ENCODE measurements at places on chromosomes 6 and 20.

GRCh38 chr20:41034239-41034638, 5.6 kb downstream of the TOP1 start:
- peaks cover 15% of the 10 kb centered on the region for H3K36me3 ChIP-seq
- H3K4me1 ChIP-seq = peaks cover 51% of the 10 kb centered on the region
- DNase-seq = no peak
- H3K27me3 ChIP-seq = no peaks in the 10 kb centered on the region

DNA sequence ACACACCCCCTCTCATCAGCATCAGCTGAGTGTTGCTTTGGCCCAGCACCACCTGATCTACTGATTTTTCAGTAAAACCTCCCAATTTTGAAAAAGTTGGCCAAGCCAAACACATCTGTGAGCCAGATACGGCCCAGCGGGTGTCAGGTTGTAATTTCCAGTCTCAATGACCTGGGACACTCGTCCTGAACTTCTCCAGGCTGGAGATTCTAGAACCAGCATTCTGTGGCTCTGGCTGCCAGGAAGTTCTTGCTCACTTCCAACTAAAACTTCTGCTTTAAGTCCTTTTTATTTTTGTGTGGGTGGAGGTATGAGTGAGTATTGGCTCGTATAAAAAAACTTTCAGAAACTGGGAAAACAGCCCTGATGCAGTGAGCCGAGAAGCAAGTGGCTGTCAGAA, 5.1 kb downstream of the KIAA1755 start:
- peaks cover 3% of the 10 kb centered on the region for H3K4me1 ChIP-seq
- no peak overlapping the region for H3K27ac ChIP-seq
- no peak for DNase-seq
- no peaks in the 10 kb centered on the region for H3K36me3 ChIP-seq

DNA sequence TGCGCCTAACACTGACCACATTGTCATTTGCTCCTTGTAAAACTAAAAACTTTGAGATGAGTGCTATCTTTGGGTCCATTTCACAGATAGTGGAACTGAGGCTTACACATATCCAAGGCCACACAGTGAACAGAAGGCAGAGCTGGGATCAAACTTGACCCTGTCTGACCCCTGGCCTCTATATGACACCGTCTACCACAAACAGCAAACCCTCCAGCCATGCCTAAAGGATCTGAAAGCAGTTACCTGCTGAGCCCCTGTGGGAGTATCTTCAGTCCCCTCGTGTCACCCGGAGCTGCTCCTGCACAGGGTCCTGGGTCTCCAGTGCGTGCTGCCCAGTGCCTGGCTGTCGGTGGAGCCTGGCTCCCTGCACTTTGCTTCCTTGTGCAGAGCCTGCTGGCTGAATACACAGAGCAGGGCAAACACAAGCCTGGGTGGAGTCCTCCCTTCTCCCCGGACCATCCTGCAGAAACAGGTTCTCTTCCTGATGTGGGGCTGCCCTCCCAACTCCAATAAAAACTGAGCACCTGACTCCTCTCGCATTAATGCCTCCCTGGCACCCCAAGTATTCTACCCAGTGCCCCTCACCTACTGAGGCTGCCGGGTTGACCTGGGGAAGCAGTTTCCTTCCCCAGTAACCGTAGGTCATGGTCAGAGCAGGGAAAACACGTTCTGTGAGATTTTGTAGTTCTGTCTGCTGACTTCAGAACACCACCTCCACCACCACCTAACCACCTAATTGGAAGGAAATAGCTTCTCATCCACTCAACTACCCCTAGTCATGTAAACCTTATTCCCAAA, at the start of gene BCAS1:
Gene BCAS1 (minus strand): TSS at position 408 of the 801 bp plus-strand sequence. CDS start 11,876 bp downstream, outside the sequence.
- no peaks in the 10 kb centered on the region for H3K27me3 ChIP-seq
- DNase-seq = peak; percentile 15
- peak within 1 kb of the TSS; percentile 90 for H3K27ac ChIP-seq

- no peak overlapping the region for H3K4me3 ChIP-seq
- H3K27ac ChIP-seq = peak overlapping the region; percentile 70
- peaks cover 34% of the 10 kb centered on the region for H3K4me1 ChIP-seq
- peaks cover 2% of the 10 kb centered on the region for H3K27me3 ChIP-seq
Measured at GRCh38 chr20:58883241-58883691, 30.8 kb downstream of the GNAS start.

DNA sequence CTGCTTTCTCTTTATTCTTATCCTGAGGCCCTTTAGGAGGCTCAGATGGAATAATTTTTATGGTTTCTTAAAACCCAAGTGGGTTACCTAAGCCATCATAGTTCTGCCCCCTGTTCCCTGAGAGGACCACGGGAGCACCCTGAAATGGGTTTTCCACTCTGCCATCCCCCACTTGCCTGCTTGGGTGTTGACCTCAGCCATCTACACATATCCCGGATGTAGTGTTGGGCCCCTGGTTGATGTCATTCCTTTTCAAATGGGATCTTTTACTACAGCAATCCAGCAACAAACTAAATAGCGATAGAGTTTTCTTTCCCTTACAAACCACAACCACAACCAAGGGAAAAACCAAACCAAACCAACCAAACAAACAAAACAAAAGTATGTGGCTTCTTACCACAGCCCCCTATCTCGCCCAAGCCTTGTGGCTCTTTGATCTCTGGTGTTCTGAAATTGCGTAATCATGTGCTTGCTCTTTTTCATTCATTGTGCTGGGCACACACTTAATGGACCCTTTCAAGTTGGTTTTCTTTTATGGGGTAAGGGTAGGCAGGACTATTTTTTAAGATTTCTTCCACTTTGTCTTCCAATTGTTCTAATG, 154.9 kb downstream of the ESR1 start:
- H3K4me3 ChIP-seq = no peak overlapping the region
- H3K4me1 ChIP-seq = no peaks in the 10 kb centered on the region
- H3K27me3 ChIP-seq = peaks cover 11% of the 10 kb centered on the region

GRCh38 chr6:4649728-4650127, 126.5 kb upstream of the CDYL start:
- no peak overlapping the region for H3K27ac ChIP-seq
- no peak overlapping the region for H3K4me3 ChIP-seq
- H3K36me3 ChIP-seq = peaks cover 2% of the 10 kb centered on the region
- no peak for DNase-seq

- DNase-seq = no peak
- H3K4me3 ChIP-seq = no peak overlapping the region
- no peaks in the 10 kb centered on the region for H3K4me1 ChIP-seq
- H3K27me3 ChIP-seq = no peaks in the 10 kb centered on the region
- H3K27ac ChIP-seq = no peak overlapping the region
Measured at GRCh38 chr6:115583290-115583689, 477.4 kb downstream of the FRK start.

DNA sequence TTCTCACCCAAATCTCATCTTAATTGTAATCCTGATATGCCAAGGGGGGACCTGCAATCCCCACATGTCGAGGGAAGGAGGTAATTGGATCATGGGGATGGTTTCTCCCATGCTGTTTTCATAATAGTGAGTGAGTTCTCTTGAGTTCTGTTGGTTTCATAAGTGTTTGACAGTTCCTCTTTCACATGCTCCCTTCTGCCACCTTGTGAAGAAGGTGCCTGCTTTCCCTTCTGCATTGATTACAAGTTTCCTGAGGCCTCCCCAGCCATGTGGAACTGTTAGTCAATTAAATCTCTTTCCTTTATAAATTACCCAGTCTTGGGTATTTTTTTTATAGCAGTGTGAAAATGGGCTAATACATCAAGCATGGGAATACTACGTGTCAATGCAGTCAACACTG, 925.0 kb upstream of the MAN1A1 start:
- no peak for DNase-seq
- H3K27ac ChIP-seq = no peak overlapping the region
- H3K36me3 ChIP-seq = no peaks in the 10 kb centered on the region
- H3K4me3 ChIP-seq = no peak overlapping the region
- H3K27me3 ChIP-seq = no peaks in the 10 kb centered on the region

DNA sequence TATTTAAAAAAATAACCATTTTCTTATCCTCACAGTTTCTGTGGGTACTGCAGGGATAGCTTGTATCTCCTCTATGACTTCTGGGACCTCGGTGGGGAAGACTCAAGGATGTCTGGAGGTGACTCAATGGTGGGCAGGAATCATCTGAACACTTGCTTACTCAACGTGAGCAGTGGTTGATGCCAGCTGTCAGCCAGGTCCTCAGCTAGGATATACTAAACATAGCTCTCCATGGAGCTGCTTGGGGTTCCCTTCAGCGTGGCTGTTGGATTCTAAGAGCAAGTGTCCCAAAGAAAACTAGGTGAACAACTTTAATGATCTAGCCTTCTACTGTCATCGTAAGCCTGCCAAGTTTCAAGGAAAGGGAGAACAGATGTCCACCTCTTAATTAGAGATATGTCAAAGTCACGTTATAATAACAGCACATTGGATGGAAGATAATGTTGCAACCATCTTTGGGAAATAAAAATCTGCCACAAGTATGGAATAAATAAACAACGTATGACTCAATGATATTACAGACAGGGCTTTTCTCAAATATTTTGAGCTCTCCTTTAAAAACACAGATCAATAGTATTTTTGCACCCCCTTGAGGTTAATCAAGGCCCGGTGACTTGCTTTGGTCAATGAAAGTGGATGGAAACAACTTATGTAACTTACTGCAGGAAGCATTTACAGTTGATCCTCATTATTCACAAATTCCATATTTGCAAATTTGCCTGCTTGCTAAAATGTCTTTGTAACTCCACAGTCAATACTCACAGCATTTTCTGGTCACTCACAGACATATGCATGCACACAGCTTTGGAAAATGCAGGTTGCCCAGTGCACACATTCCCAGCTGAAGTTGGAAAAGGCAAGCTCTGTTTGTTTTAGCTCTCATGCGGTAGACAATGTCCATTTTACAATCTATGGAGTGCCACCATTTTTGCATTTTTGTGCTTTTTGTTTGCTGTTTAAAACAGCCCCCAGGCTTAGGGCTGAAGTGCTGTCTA, 6.6 kb upstream of the HEBP2 start:
- DNase-seq = no peak
- H3K27ac ChIP-seq = peak overlapping the region; percentile 11
- peaks cover 12% of the 10 kb centered on the region for H3K4me1 ChIP-seq
- no peaks in the 10 kb centered on the region for H3K36me3 ChIP-seq
- H3K27me3 ChIP-seq = no peaks in the 10 kb centered on the region
- no peak overlapping the region for H3K4me3 ChIP-seq

DNA sequence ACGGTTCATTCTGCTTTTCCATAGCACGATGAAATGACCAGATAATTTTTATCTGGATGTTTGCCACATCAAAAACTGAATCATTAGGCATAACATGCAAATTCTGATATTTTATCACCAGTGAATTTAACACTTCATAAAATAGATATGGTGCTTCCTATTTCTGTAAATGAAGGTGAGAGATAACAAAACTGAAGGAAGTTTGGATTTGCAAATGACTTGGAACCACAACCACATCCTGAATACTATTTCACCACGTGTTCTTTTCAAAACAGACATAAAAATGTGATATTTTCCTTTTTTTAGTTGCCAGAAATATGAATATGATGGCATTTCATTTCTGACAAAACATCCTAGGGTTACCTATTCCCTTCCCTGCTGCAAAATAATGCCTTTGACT, 146.1 kb downstream of the EDN1 start:
- H3K36me3 ChIP-seq = no peaks in the 10 kb centered on the region
- H3K27ac ChIP-seq = no peak overlapping the region
- no peak for DNase-seq
- H3K4me1 ChIP-seq = no peaks in the 10 kb centered on the region
- no peaks in the 10 kb centered on the region for H3K27me3 ChIP-seq
- H3K4me3 ChIP-seq = no peak overlapping the region

DNA sequence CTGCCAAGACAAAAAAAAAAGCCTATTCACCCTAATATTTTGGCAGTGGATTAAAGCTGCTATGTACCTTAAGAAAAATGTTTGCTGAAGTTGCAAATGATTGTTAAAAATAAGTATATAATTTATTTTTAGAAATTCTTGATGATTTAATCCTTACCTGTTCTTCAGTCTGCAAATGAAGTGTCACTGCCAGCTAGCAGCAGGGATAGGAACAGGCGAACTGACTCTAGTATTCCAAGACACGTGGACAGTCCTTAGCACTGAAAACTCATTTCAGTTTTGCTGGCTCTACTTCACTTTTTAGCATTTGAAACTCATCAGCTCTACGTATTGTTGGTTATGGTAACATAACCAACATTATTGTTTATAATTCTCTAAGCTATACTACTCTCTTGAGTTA, 204.4 kb upstream of the ID4 start:
- no peak for DNase-seq
- H3K36me3 ChIP-seq = no peaks in the 10 kb centered on the region
- H3K27me3 ChIP-seq = no peaks in the 10 kb centered on the region
- H3K4me3 ChIP-seq = no peak overlapping the region

- no peaks in the 10 kb centered on the region for H3K27me3 ChIP-seq
- H3K36me3 ChIP-seq = no peaks in the 10 kb centered on the region
- DNase-seq = no peak
- H3K4me3 ChIP-seq = no peak overlapping the region
- H3K4me1 ChIP-seq = no peaks in the 10 kb centered on the region
Measured at GRCh38 chr6:72151742-72152141, 265.4 kb downstream of the RIMS1 start.

GRCh38 chr20:51022227-51022802, 592 bp downstream of the KCNG1 start:
- H3K4me3 ChIP-seq = peak overlapping the region; percentile 71
- no peak overlapping the region for H3K27ac ChIP-seq
- no peaks in the 10 kb centered on the region for H3K36me3 ChIP-seq
- H3K4me1 ChIP-seq = peaks cover 8% of the 10 kb centered on the region
- DNase-seq = no peak

GRCh38 chr6:166105341-166106075, 62.1 kb downstream of the TBXT start:
- H3K36me3 ChIP-seq = no peaks in the 10 kb centered on the region
- H3K27ac ChIP-seq = no peak overlapping the region

DNA sequence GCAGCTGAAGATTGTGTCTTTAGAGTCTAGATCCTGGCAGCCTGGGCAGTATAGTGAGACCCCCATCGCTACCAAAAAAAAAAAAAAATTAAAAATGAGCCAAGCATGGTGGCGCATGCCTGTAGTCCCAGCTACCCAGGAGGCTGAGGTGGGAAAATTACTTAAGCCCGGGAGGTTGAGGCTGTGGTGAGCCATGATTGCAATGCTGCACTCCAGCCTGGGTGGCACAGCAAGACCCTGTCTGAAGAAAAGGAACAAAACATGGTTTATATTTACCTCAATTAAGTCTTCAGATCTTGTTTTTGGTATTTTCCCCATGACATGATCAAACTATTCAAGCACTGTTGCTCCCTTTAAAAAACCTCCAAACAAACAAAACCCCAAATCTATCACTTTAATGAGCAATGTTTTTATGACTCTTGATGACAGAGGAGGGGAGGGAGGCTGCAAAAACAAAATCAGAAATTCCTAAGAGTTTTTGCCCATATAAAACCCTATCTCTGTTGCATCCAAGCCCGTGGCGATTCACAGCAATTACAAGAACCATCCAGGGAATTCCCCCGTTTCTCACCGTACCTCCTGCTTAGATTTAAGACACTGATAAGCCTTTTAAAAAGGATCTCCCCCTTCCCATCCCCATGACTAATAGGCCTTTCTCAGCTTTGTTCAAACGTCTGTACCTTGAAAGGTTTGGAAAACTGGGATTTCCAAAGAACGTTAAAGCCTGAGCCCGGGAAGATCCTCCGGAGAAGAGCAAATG, 259.9 kb downstream of the BMP7 start:
- H3K27ac ChIP-seq = no peak overlapping the region
- DNase-seq = no peak
- no peaks in the 10 kb centered on the region for H3K36me3 ChIP-seq
- peaks cover 20% of the 10 kb centered on the region for H3K4me1 ChIP-seq
- H3K4me3 ChIP-seq = no peak overlapping the region
- peaks cover 40% of the 10 kb centered on the region for H3K27me3 ChIP-seq
